ENCODE measurements at places on chromosomes 13 and 19. TPM values are rescaled to one million over a fixed set of nuclear protein-coding genes. Genes with fewer than 3 reads are reported as not detected.

Gene SERPINE3
- total RNA-seq, result not detected

Gene PLPP2
- 38.1 TPM for total RNA-seq

Gene NBEA
- total RNA-seq, result 1.7 TPM

Gene SHC2
- total RNA-seq, result 9.3 TPM

Gene ZNF443
- total RNA-seq, result 5.5 TPM

Gene VAV1
- total RNA-seq, result under 0.01 TPM
